ENCODE measurements at places on chromosomes 5 and 9.

DNA sequence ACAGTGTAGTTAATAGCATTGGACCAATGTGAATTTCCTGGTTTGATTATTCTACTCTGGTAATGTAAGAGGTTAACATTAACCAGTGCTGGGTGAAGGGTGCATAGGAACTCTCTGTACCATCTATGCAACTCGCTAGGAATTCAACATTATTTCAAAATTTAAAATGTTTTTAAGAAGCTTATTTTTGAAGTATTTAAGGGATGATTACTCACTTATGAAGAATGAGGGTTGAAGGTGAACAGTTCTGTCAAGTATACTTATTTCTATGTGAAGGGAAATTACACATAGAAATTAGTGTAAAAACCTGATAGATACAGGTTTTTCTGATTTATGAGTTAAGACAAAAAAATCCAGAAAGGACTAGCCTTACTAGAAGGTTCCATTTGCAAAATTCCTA is 165.8 kb downstream of the INSYN2B start:
- DNase-seq = no peak

DNA sequence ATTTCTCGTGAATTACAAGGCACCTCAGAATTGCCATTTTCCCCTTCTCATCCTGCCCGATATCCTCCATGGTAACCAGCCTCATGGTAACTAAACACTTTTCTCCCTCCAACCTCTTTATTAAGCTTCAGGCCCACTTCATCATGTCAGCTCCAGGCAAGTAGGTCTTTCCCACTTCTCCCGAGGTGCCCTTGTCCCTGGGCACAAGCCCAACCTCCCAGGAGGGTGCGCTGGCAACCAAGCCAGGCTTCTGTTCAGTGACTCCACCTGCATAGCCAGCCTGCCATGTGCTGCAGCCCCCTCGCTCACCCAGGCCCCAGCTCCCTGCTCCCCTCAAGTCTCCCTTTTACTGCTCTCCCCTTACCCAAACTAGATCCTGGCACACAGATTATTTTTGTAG is 47.4 kb upstream of the AFAP1L1 start:
- DNase-seq = no peak

GRCh38 chr5:76292620-76293322 is 110.3 kb upstream of the IQGAP2 start:
- DNase-seq = no peak

- DNase-seq = no peak
These were observed 17.9 kb downstream of the ZNF462 start for GRCh38 chr9:106880863-106881262.

DNA sequence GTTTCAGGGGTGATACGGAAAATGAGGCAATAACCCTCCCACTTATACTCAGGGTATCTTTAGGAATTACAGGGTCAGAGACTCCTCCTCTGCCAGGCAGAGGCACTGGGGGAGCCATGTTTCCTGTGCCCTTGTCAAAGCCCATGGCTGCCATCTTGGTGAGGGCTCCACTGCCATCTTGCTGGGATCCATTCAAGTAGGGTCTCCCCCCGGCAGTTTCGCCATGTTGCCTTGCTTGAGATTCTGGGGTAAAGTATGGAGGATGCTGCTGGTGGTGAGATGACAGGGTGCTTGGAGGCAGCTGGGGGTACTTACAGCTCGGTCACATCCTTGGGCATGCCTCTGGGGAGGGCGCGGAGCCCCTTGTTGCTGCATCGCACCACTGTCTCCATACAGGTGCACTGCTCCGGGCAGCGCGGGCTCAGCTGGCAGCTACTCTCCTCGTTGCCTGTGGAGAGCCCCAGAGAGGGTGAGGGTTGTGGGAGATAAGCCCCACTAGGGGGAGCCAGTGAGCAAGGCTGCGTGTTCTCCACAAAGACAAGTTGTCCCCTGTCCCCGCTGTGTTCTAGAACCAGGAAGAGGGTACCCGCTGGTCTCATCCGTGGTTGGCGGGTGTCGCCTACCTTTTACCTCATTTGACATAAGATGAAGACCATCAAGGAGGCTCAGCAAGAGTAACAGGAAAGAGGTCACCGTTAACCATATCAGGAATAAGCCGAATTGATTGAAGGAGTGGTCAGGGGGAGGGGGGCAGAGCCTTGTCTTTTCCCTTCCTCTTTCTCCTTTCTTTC is 169.0 kb upstream of the PANK3 start:
- peak; percentile 6 for DNase-seq

GRCh38 chr9:131621551-131622358 is 76.4 kb downstream of the PRRT1B start:
- DNase-seq = no peak

DNA sequence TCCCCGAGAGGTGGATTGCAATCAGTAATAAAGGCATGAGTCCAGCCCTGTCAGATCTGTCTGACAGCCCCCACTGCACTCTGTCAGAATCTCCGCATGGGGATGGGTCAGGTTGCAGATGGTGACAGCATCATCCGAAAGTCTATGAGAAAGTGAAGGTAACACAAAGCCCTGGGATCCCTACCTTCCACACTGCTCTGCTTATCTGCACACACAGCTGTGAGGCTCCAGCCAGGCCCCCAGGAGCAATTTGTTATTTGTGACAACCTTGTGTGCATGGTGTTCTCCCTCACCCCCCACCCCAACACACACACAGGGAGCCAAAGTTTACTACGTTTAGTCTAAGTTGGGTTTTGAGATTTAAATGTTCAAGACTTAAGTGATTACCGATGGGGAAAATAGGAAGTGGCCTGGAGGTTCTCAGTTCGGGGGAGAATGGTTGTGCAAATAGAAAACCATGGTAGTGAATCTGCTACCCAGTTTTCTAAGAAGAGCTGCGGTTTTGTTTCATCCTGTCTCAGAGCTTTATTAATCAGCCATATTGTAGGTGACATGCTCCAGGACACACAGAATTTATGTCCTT is 92.7 kb downstream of the SV2C start:
- no peak for DNase-seq

- DNase-seq = no peak
These were observed 60.3 kb downstream of the FGF18 start for GRCh38 chr5:171479776-171480125.

DNA sequence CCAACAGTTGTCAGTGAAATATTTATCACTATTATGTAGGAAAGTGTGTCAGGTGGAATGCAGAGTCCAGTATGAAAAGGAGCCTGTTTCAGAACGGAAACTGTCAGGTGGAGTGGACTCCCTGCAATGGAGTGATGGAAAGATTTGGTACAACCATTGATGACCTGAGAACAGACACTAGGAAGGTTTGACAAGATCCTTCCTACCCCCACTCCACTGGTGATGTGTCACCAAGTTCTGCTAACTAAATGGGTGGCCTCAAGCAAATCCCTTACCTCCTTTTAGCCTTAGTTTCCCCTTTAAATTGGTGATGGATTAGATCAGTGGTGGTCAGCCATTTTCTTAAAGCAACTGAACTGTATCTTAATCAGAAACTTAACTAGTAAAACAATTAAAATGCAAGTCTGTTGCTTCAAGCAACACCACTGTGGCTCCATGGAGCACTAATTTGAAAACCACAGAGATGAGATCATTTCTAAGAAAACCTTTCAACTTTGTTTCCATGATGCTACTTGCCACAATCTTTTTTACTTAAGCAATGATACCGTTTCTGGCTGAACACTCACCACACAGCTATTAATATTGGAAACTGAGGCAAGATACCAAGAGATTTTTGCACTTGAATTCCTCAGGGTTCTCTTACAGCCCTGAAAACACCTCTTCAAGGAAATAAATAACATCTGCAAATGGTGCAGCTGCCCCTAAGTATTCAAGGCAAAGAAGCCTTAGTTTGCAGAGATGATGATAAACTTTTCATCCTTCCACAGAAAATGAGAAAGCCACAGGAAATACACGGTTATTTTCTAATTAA is 140.6 kb downstream of the ERCC6L2 start:
- no peak for DNase-seq

DNA sequence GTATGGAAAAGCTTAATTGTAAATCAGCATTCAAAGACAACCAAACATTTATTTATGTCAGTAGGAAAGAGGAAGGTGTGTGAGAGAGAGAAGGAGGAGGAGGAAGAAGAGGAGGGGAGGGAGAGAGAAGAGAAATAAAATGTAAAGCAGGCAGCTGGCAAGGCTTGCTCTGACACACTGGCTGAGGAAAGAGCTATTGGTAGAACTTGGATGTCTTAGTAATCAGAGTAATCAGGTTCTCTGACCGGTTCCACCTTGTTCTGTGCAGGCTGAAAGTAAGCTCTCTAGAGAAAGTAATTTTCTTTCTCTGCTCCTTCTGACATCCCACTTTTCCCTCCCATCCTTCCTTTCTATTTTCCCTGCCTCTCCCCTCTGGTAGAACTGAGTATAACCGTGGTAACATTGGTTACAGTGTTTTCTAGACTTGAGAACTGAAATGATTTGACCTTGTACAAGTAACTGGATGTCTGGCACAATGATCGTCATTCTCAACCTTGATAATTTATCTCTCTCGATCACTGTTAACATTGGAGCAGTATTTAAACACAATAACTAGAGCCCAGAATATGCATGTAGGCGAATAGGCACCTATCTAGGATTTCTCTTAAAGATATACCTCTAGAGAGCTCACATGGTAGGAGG is 33.3 kb downstream of the TLE4 start:
- DNase-seq = no peak

DNA sequence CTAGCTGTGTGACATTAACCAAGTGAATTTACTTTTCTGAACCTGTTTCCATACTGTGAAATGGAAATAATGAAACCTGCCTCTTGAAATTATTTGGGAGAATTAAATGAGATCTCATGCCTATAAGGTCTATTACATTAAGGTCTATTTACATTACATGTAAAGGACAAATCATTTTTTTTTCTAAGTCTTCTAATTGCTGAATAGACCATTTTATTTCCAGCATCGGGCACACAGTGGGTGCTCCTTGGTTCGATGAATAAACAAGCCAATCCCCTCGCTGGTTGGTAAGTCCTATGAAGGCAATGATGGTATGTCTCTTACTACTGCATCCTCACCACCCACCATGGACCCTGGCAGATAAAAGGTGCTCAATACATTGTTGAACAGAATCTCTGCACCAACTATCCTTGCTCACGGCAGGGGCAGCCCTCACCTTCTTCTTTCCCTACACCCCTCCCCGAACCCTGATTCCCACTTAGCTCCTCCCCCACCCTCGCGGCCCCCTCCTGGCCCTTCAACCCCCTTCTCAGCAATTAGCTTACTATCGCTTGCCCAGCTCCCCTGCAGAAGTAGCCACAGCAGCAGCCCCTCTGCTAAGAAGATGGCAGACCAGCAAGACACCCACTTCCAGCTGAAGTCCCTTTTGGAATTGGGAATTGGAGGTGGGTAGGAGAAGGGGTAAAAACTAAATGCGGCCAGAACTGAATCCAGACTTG is 3.0 kb downstream of the PCDH1 start:
- DNase-seq = no peak

DNA sequence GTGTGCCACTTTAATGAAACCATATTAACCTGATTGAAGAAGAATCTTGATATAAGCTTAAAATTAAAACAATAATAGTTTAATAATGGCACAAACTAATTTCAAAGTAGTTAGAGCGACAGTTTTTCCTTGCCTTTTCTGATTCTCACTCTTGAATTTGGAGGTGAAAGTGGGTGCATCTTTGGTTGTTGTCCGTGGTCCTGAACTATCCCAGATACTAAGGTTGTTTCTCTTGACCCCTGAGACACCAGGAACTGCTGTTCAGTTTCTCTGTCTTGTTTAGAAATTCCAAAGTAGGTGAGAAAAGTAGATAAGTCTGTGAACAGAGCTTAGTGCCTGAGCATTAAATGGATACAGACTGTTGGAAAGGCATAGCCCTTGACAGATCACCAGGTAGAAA is 274.7 kb downstream of the FBXL7 start:
- no peak for DNase-seq

DNA sequence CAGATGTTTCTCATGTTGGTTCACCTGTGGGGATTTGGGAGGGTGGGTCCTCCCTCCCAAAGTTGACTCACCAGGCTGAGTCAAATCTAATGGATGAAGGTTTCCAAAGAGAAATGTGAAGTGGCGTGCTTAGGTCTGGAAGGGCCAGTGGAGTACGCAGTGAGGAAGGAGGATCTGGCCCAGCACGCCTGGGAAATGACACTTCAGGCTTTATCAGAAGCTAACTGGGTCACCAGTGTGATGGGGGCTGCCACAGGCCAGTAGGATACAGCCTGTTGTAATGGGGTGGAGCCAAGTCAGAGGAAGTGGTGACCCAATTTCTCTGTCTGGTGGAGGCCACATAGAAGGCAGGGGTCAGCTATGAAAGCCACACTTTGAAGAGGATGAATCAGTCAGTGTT is 18.0 kb downstream of the POLR1E start:
- DNase-seq = no peak

DNA sequence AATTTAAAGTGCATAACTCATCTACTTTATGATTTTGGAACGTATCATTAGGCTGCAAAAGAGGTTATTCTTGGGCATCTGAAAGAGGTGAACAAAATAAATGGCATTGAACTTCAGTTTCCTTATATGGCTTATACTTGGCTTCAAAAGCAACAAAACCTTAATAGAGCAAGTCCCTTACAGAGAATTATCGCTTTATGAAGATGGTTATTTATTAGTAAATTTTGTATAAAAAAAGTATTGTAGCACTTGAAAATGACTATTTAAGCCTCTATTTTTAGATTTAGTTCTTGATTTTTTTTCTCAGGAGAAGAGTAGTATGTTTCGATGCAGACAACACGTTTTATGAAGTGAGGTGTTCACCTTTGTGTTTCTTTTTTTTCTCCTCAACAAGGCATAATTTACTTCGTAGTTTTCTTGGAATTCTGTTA is 2.0 kb downstream of the ERBIN start:
- DNase-seq = no peak

DNA sequence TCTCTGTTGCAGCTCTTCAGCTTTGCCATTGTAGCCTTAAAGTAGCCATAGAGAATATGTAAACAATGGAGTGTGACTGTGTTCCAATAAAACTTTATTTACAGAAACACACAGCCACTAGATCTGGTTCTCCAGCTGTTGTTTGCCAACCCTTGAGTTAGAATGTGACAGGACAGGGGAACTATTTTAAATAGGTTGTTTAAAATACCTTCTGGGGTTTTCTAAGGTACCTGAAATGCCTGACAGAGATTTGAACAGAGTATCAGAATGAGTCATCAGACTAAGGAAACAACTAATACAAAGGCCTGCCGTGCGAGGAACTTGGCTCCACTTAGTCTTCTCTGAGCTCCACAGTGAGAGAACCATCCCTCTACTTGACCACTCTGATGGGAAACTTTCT is 85.4 kb downstream of the HSD17B4 start:
- DNase-seq = no peak

DNA sequence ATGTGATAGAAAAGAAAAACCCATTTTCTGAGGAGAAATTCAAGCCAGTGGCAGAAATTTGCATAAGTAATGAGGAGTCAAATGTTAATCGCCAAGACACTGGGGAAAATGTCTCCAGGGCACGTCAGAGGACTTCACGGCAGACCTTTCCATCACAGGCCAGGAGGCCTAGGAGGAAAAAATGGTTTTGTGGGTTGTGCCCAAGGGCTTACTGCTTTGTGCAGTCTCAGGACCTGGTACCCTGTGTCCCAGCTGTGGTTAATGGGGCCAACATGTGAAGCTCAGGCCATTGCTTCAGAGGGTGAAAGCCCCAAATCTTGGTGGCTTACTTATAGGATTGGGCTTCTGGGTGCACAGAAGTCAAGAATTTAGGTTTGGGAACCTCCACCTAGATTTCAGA is 54.8 kb upstream of the ADAMTS2 start:
- no peak for DNase-seq

GRCh38 chr5:170681013-170681433 is 102.5 kb upstream of the GABRP start:
- DNase-seq = no peak
